ENCODE measurements at places on chromosomes 13 and 19.

DNA sequence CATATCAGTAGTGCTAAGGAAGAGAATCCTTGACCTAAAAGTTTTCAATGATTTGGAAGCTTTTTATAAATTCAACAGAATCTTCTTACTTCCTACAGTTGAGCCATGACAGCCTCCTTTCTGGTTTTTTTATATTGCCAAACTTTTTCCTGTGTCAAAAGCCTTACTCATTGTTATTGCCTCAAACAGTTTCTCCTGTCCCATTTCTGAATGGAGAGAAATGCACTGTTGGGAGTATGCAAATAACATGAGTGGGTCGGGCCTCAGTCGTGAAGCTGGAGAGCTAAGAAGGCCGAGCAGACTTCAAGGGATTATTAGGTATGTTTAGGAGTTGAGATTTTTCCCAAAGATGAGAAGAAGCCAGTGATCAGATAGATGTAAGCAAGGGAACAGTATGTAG, 766.4 kb upstream of the KLHL1 start:
- DNase-seq, result no peak

DNA sequence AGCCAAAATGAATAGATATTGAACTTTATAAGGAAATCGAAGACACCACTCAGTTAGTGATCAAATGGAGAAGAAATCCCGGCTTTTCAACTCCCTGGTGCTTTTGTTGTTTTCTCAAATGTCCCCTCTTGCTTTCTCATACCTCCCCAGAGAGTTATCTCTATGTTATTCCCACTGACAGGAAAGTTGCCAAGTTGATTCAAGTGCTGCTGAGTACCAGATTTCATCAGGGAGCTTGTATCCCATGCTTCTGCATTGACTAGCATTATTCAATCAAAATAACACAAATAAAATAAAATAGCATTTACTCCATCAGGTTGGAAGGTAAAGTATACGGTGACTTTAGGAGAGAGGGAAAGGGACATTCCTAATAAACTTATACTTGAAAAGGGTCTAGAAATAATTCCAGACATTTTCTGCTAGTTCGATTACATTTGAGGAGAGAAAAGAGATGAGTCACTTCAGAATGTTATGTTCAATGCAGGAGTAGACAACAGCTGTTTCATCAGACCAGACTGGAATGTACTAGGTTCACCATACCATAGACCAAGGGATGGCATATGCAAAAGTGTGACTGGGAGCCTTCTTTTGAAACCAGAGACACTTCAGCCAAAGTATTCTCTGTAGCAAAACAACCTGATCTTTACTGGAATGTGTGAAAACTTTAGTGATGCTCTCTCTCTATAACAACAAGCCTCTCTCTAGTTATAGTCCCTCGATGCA, 397.8 kb downstream of the FGF14 start:
- no peak for DNase-seq

DNA sequence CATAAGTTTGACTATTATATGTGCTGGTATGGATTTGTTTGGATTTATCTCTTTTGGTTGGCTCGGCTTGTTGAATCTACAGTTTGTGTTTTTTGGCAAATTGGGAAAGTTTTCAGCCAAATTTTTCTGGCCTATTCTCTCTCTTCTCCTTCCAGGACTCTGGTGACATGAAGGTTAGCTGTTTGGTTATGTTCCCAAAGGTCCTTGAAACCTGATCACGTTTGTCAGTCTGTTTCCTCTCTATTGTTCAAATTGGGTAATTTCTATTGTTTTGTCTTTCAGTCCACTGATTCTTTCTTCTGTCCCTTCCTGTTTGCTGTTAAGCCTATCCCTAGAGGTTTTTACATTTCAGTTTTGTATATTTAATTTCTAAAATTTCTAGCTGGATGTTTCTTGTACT, 81.5 kb upstream of the SHISA2 start:
- DNase-seq, result no peak

DNA sequence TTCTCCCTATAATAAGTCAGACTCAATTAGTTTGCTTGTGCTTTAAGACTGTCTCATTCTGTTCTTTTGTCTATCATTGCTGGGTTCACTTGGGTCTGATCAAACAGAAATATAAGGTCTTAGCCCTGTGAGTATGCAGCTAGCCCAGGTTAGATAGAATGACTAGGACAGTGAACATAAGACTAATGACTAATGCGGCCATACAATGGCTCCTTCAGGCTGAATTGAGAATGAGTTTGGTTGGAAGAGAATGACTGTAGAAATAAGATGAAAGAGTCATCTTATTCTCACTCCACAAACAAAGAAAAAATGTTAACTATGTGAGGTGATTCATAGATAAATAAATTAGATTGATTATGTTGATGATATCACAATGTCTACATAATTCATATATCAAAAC, 50.1 kb upstream of the OBI1 start:
- DNase-seq, result no peak

DNA sequence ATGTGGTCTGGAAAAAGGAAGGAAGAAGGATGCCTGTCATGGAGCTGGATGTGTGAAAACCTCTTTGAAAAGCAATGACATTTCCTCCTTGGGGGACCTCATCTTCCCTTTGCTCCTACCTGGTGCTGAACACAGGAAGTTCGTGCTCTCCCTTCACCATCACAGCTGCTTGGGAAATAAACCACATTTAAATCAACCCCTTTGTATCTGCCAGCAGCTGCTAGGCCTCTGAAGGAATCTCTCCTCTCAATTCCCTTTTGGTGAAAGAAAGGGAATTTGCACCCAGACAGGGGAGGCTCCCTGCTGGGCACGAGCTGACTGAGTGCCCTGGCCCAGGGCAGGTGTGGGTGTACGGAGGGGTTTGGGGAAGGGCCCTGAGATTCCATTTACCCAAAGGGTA, 437.7 kb downstream of the TSHZ3 start:
- DNase-seq, result no peak

GRCh38 chr19:50171752-50172151, 8.7 kb upstream of the IZUMO2 start:
- no peak for DNase-seq

GRCh38 chr19:46239193-46240024, 9.9 kb downstream of the IGFL1 start:
- DNase-seq, result no peak

DNA sequence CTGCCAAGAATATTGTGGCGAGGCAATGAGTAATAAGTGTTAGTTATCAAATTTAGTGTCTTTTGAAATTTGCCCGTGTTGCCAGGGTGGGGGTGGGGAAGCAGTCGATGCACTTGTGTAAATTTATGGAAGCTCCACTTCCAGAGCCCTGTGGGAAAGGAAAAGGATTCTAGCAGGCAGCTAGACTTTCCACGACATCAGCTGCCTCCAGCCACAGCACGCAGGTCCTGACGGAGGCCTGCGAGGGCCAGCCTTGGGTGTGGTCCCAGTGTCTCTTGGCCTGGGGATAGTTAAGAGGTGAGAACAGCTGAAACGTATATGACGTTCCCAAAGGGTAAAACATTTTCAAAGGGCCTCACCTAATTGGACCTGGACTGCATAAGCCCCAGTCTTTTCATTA, 433.0 kb downstream of the TSHZ3 start:
- no peak for DNase-seq

GRCh38 chr13:29543230-29544215, 52.0 kb downstream of the SLC7A1 start:
- peak; percentile 15 for DNase-seq

DNA sequence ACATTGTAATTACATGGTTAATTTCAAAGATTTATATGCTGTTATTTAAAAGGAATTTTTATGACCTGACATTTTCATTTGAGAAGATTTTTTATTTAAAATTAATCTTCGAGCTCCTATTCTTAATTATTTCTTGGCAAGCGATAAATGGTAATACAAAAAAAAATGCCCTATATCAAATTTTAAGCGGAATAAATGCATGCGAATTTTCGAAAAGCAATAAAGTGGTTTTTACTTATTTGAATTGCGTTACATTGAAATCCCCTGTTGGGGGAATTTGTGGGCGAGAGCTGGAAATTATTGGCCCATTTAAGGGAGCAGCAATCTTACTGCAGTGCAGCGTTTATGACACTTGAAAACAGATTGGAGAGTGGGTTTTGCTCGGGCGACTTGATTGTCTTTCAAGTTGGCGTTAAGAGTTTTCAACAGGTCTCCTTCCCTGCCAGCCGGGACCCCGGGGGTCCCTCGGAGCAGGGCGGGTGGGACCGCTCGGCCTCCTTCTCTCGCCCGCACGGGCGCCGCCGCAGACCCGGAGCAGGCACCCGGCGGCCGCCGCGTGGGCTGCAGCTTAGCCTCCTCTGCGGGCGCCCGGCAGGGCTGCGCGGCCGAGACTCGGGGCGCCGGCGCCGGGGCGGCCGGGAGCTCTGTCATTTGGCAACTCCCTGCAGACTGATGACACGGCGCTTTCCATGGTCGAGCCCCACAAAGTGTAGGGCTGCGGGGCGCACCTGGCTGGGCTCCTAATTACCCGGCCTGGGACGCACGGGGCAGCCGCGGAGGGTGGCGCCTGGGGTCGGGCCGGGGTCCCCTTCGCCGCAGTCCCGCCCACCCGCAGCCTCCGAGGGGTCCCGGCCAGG, 255.1 kb upstream of the SOX21 start:
- DNase-seq, result no peak

DNA sequence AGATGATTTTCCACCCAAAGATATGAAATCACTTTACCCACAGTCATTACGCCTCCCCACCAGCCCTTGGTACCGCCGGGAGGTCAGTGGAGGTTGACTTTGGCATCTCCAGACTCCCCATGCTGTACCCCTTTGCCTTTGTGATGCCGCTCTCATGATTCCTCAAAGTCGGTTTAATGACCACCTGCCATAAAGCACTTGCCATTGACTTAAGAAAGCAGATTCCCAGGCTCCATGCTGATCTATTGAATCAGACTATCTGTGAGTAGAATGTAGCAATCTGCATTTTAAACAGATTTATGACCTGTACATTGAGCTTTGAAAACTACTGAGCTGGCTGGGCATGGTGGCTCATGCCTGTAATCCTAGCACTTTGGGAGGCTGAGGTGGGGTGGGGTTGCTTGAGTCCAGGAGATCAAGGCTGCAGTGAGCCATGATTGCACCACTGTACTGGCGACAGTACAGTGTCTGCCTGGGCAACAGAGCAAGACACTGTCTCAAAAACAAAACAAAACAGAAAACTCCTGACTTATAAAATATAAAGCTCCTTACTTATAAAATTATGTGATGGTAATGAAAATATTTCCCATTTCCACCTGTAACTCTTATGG, 235.2 kb downstream of the KLF5 start:
- no peak for DNase-seq

- DNase-seq, result no peak
Observed at GRCh38 chr19:17170538-17171297, 44.4 kb upstream of the USE1 start.

DNA sequence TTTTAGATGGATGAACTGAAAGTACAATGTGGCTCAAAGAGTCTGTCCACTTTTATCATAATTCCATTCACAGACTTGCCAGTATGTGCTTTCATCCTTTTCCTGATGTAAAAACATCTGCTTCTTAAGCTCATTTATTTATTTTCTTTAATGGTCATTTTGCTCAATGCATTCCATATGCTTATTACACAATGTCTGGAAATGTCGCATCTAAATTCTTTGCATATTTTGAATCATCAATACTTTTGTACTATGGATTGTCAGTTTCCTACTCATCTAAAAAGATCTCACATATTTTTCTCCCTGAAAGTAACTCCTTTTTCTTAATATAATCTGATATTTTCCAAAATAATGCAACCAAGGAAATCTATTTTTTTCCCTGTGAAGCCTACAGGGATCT, 1315.8 kb downstream of the EFNB2 start:
- no peak for DNase-seq

GRCh38 chr13:25286308-25286968, 850 bp downstream of the MTMR6 start:
- no peak for DNase-seq

DNA sequence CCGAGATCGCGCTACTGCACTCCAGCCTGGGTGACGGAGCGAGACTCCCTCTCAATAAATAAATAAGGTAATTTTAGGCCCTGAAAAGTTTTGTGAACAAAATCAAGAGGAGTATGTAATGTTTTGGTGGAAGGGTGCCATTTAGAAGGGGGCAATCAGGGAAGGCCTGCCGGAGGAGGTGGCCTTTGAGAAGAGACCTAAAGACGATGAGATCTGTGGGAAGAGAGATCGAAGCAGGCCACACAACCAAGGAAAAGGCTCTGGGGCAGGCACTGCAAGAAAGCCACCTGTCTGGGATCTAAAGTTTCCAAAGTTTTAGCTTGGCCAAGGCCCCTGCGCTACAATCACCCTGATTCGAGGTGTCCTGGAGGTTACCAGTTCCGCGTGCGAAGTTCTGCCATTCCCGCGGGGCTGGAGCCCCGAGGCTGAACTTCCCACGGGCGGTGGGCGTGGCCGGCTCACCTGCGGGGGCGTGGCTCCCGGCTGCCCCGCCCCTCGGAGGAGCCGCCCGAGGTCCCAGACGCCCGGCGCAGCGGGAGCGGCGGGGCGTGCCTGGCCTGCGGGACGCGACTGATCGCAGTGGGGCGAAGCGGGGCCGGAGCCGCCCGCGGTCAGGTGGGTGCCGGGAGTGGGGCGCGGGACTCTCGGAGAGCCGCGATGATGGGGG, at the start of gene KLC3:
Gene KLC3, plus strand, starts transcription at position 519 of the 667 bp plus-strand sequence. CDS start 4,792 bp downstream, outside the sequence.
- DNase-seq, result peak; percentile 12

GRCh38 chr19:42563352-42564210, 31.1 kb downstream of the CEACAM8 start:
- no peak for DNase-seq

DNA sequence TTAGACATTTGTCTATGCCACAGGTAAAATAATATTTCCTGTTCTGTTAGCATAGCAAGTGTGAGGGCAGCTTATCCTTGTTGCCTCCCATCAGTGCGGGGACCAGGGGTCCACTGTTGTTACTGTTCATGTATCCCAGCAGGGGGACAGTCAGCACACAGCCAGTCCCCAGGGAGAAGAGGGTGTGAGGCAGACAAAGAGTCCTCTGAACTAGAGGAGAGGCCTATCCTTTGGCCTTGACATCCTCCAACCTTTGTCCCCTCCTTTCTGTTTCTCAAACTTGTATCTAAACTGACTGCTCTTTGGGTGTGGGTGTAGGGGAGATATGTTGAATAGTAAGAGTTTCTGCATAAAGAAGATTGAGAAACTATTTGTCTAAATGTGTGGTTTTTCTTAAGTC, 2.9 kb upstream of the GPR18 start:
- no peak for DNase-seq

DNA sequence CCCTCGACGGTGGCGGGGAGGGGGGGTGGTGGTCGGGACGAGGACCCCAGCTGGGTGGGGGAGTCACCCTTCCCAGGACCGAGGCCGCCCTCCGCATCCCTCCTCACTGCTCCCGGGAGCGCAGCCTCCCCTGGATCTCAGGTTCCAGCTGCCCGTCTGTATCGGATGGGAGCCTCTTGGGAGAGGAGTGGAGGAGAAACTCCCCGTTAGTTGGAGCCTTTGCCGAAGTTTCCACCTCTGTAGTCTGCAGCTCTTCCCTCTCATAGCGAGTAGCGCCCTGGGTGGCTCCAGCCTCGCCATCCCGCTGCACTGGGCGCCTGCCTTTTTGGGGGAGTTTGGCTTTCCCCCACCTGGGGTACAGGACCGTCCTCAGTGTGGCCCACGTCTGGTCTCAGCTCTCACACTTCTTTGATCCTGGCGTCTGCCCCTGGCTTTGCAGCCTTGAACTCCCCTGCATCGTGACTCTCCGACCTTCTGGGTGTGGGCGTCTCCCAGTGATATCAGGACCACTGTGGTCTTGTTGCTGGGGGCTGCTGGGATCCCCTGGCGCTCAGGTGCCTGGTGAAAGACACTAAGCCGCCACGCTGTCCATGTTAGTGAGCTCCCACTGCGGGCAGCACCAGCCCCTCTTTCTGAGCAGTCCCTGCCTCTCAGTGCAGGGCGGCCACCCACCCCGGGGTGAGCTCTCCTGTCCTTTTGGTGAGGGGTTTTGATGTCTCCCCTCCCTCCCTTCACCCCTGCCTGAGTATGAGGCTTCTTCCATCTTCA, 1.1 kb downstream of the CNOT3 start:
- DNase-seq, result no peak

GRCh38 chr13:113802761-113803160, 43.7 kb downstream of the TMEM255B start:
- DNase-seq, result no peak
